Activated naive CD4-positive, alpha-beta T cell treated with anti-CD3 and anti-CD28 coated beads, Interleukin-2, amount 10 ng/mL, durations not matched to agents 7 days and 5 days (primary cell): ENCODE measurements at places on chromosomes 1 and 21.
A peak's percentile ranks its signal among the peaks of the same experiment; 100 is the strongest.

DNA sequence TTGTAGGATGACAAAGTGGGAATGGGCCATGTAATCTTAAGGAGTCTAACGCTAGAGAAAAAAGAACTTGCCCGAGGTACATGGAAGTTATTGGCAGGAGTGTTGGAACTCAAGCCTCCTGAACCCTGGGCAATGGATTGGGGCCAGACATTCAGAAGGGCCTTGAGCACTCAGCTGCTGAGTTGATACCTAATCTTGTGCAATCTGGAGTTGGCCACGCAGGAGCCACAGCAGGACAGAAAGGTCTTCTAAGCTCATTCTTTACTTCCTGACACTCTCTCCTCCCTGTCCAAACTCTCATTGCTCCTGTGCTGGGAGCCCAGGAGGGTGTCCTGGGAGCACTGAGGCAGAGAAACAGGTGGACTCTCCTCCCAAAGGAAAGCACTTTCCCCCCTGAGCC lies 25.1 kb upstream of the CSF1 start:
- no peak for DNase-seq

DNA sequence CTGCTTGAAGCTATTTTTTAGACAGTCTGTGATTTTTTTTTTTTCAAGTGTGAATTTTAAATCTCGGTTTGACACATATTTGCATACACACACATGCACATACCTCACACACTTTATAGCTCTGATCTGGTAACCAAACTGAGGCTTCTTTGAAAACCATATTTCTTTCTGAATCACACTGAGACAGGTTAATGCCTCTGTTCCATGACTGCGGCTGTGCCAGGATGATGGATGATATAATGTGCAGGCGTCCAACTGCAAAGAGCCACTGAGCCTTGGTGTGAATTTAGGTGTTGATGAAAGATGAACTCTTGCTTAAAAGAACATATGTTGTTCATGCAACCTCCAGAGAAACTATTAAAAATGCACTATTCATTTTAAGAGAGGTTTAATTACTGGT lies 504.0 kb upstream of the OLFM3 start:
- DNase-seq = no peak

DNA sequence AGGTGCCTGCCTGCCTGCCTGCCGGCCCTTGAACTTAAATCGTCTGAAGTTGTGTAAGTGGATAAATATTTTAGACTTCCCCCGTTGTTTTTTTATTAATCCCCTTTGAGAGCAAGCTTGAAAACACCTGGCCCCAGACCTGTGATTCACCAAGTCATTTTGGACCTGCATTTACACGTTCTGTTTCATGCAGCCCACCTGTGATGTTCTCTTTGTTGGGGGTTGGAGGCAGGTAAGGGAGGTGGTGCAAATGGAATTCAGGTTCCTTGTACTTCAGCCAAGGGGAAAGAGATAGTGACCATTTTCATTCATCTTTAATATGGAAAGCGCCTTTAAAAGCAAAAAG lies 1.2 kb downstream of the SLC37A1 start:
- no peak for DNase-seq

DNA sequence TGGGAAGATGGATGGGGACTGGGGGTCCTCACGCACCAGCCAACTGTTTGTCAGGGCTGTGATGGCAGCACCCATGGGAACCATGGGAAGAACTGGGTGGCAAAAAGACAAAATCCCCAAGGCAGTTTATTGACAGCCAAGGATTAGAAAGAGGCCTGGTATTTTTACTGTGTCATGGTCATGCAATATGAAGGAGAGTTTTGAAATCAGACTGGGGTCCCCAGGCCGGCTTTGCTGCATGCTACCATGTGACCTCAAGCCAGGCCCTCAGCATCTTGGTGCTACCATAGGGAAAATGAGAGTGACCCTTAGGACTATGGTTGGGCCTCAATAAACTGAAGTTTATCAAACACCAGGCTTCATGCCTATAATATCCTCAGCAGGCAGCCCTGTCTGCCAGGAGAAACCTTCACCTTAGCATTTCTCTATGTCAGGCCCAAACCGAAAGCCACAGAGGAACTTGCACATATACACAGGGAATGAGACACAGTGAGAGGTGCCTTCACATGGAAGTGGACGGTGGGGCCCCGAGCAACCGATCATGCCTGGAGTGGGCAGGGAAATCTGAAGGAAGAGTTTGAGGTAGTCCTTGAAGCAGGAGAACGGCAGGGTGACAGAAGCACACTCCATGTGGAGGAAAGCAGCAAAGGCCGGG lies 203.2 kb downstream of the HIVEP3 start:
- no peak for DNase-seq

DNA sequence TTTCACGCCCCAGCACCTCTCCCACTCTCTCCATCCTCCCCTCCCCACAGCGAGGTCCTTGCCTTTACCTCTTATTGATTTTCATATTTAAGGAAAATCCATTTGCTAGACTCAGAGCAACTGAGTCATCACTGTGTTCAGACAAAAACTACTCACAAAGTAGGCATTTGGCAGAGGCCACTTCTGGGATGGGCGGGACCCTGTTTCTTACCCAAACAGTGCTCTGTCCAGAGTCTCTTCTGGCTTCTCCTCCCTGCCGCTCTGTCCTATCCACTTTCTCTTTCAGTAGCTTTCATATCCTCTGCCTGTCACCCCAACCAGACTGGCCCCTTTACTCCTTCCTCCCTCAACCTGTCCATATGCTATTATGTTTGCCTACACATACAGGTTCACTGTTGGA lies 2.4 kb upstream of the NAV1 start:
- DNase-seq = no peak

- no peak for DNase-seq
These were observed 37.7 kb downstream of the VTCN1 start for GRCh38 chr1:117173006-117173405.

DNA sequence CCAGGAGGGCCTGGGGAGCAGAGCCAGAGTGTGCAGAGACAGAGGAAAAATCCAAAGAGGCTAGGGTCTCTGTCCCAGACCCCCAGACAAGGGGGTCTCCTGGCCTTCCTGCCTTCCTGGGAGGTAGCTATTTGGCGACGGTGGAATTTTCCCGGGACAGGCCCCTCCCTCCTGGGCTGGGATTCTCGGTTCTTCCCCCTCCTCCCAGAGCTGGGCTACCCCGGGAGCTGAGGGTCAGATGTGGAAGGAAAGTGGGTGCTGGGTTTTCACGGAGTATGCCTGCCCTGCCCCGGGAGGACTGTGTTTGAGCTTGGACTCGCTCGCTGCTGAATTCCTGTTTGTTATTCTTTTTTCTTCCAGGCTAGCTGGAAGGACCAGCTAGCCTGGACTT lies 759 bp downstream of the AMPD2 start:
- no peak for DNase-seq

DNA sequence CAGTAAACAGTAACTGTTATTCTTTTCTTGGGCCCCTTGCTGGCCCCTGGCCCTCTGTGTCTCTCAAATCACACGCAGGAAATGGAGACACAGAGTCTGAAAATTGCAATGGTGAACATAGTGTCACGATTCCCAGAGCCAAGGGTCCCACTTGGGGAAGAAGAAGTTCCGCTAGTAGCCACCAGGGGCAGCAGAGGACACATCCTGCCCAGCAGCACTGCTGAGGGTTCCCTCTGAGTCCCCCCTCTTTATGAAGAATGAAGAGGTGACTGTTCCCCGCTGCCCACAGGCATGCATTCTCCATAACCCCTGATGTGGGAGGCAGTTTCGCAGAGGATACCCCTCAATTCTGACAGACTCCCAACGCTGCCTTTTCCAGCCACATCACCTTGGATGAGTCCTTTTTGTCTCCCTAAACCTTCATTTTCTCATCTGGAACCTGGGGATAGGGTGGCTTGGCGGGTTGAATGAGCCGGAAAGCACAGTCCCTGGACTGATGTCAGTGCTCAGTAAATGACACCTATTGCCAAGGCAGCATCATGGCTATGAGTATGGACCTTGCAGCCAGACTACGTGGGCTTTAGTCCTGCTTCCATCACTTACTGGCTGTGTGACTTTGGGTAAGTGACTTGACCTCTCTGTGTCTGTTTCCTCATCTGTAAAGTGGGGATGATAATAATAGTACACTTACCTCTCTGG lies 238.0 kb upstream of the TMEM51 start:
- DNase-seq = peak; percentile 64

DNA sequence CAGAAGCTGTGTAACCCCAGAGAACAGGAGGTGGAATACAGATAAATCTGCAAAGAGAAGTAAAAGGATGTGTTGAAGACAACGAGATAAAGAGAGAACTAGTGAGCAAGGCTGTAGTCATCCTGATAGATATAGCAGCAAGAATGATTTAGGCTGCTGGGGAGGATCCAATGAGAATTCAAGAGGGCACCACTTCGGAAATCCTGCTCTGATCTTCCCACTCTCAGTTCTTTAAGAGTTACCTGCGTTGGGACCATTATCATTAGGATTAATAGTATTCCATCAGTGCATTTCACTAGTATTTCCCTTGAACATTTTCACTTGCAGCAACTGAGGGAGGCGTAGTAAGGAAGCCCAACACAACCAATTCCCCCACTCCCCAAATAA lies at the start of gene BRINP3:
TSS of gene BRINP3 (minus strand) at position 103 of the 387 bp plus-strand sequence.
- no peak for DNase-seq

DNA sequence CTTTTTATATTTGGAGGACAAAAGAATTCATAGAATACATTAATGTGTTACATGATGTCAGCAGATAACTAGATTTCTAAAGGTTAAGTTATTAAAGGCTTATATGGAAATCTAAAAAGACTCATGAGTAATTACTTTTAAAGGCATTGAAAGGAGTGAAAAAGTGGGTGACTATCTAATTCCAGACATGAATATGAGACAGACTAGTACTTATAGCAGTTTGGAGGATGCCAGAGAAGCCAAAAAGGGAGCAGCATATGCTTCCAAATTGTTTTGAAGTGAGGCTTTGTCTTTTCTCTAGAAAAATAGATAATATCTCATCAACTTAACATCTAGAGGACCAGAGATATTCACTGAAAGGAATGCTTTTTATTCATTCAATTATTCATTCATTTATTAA lies 275.5 kb upstream of the CACYBP start:
- no peak for DNase-seq

DNA sequence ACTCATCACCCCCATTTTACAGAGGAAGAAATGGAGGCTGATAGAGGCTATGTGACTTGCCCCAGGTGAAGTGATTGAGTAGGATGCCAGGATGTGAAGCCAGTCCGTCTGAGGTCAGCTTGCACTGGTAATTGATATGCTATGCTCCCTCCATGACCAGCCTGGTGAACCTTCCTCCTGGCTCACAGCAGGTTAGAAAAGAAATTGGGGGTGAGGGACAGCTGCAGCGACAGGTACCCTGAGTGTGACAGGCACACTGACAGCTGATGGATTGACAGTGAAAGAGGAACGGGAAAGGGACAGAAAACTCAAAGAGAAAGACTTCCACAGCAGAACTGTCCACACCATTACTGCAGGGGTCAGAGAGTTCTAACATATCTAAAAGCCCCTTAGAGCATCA lies 102.1 kb downstream of the SUSD4 start:
- no peak for DNase-seq

DNA sequence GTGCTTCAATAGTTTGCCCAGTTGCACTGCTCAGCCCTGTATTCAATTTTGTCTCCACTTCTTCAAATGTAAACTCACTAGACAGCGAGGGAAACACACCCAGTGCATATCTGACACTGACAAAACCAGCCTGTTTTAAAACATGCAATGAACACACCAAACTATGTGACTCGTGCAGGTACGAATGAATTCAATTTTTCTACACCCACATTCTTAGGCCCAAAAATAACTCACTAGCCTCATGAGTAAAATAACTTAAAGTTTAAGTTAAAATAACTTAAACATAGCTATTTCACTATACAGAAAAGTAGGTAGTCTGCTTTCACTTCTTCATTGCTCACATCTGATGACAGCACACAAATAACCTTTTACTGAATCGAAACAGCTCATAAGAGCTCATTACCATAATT lies 21.1 kb downstream of the TTC13 start:
- no peak for DNase-seq

DNA sequence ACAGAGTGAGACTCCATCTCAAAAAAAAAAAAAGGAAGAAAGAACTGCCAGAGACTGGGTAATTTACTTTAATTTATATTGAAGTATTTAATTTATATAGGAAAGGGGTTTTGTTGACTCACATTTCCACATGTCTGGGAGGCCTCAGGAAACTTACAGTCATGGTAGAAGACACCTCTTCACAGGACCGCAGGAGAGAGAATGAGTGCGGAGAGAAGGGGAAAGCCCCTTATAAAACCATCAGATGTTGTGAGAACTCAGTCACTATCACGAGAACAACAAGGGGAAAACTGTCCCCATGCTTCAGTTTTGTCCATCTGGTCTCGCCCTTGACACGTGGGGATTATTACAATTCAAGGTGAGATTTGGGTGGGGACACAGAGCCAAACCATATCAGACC lies 25.8 kb upstream of the PPP1R8 start:
- DNase-seq = no peak

DNA sequence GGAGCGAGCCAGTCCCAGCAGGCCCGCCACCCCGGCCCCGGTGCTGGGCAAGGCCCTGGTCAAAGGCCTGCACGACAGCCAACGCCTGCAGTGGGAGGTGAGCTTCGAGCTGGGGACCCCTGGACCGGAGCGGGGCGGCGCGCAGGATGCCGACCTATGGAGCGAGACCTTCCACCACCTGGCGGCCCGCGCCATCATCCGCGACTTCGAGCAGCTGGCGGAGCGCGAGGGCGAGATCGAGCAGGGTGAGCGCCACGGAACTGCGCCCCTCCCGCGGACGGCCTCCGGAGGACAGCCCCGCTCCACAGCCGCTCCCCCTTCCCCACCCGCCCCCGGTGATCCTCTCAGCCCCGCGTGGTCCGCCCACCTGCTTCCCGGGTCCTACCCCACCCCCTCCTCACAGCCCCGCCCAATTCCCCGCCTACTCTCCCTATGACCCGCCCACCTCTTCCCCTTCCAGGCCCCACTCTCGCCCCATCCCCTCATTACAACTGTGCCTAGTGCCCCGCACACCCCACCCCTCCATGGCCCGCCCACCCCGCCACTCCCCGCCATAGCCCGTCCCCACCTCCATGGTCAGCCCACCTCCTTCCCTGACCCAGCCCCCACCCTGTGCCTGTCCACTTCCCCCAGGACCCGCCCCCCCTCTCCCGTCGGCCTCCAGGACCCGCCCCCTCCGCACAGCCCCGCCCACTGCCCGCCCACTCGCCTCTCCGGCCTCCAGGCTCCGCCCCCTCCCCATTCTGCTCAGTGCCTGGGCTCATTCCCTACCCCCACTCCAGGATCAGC lies 52.7 kb downstream of the VWA5B1 start:
- DNase-seq = peak; percentile 33

DNA sequence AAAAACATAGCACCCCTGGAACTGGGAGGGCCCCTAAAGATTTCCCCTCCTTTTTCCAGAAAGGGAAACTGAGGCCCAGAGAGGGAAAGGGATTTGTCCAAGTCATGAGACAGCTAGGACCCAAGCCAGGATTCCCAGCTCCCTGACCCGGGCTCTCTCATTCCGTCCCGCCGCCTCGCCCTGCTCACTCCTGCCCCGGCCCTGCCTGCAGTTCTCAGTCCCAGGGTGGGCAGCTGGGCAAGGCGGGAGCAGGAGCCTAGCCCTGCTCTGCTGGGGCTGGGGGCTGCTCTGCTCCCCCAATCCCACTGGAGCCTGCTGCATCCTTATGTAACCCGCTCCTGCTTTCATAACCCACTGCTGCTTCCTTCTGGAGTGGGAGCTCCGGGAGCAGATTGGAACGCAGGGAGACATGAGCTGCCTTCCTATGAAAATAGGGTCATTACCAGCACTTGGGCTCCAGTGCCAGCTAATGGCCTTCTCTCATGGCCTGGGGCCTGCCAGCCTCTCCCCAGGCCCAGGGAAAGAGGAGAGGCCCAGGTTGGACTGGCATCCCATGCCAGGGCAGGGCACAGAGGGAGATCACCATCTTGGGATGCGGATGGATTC lies 84.5 kb downstream of the CAMK2N1 start:
- no peak for DNase-seq

- no peak for DNase-seq
These were observed 102.6 kb downstream of the KIAA0319L start for GRCh38 chr1:35454616-35455015.
